ENCODE measurements at places on chromosomes 6 and 20. TPM values are rescaled to one million over a fixed set of nuclear protein-coding genes. Genes with fewer than 3 reads are reported as not detected.

- DNase-seq: no peak
Observed at GRCh38 chr20:15036948-15037347, 699.5 kb upstream of the FLRT3 start.

Gene SAMD10
- 20.2 TPM for total RNA-seq

- DNase-seq: no peak
Observed at GRCh38 chr6:11164717-11165646, 53.5 kb upstream of the ERVFRD-1 start.

GRCh38 chr6:43992783-43993644 is 134.2 kb downstream of the MRPL14 start:
- DNase-seq: no peak

Gene HLA-B
- 7,013 TPM for total RNA-seq

DNA sequence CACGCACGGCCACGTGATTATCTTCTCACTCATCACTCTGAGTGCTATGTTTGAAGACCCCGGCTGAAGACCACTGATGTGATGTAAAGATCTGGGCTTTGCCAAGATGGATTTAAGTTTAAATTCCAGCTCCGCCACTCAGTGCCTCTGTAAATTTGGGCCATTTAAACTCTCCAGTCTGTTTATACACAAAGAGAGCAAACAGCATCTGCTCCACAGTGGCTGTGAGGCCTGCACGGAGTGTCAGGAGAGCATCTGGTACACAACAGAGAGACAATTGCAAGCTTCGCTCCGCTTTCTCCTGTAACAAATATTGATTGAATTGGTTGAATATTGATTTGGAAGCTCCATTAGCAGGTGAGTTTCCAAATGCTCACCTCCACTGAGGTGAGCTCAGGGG is 80.5 kb upstream of the FRMD1 start:
- DNase-seq: no peak

Gene PTCRA
- 1.8 TPM for total RNA-seq

- no peak for DNase-seq
Observed at GRCh38 chr20:34269996-34270627, 28.9 kb downstream of the ASIP start.

- no peak for DNase-seq
Observed at GRCh38 chr20:34315236-34315635, 12.1 kb upstream of the AHCY start.

GRCh38 chr20:24565835-24566351 is 96.5 kb downstream of the SYNDIG1 start:
- no peak for DNase-seq

DNA sequence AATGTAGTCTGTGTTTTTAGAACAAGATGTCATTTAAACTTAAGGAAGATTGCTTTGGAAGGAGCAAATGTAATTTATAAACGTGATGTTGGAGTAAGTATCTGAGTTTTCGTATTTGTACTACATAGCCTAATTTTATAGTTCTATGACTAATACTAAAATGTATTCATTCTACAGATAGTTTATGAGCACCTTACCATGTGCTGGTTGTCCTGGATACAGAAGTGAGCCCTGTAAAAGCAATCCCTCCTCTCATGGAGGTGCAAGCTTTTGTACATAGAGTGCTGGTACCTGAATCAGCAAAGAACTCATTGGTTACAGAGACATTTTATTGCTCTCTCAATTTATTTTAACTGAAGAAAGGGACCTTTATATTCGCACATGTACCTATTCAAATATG is 27.1 kb downstream of the TBPL1 start:
- DNase-seq: no peak

- DNase-seq: no peak
Observed at GRCh38 chr6:558089-558488, 98.8 kb downstream of the HUS1B start.

DNA sequence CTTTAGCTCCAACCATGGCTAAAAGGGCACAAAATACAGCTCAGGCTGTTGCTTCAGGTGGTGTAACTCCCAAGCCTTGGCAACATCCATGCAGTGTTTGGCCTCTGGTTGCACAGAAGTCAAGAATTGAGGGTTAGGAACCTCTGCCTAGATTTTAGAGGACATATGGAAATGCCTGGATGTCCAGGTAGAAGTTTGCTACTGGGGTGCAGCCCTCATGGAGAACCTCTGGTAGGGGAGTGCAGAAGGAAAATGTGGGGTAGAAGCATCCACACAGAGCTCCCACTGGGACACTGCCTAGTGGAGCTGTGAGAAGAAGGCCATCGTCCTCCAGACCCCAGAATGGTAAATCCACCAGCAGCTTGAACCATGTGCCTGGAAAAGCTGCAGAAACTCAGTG is 1453.8 kb upstream of the EYS start:
- no peak for DNase-seq

Gene SPTLC3
- total RNA-seq: 0.42 TPM

Gene LRP11
- total RNA-seq: 1.8 TPM

DNA sequence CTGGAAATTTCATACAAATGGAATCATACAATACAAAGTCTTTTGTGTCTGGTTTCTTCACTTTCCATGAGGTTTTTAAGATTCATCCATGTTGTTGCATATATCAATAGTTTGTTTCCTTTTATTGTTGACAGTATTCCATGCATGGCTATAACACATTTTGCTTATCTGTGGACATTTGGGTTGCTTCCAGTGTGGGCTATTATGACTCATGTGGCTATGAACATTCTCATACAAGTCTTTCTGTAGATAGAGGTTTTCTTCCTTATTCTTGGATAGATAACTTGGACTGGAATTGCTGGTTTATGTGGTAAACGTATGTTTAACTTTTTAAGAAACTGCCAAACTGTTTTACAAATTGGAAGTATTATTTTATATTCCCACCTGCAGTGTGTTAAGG is 30.0 kb upstream of the KIF6 start:
- DNase-seq: no peak

GRCh38 chr6:105994591-105995390 is 91.3 kb upstream of the PRDM1 start:
- peak; percentile 32 for DNase-seq

Gene CCN6
- not detected for total RNA-seq

- no peak for DNase-seq
Observed at GRCh38 chr6:31577579-31577966, 2.2 kb downstream of the TNF start.

DNA sequence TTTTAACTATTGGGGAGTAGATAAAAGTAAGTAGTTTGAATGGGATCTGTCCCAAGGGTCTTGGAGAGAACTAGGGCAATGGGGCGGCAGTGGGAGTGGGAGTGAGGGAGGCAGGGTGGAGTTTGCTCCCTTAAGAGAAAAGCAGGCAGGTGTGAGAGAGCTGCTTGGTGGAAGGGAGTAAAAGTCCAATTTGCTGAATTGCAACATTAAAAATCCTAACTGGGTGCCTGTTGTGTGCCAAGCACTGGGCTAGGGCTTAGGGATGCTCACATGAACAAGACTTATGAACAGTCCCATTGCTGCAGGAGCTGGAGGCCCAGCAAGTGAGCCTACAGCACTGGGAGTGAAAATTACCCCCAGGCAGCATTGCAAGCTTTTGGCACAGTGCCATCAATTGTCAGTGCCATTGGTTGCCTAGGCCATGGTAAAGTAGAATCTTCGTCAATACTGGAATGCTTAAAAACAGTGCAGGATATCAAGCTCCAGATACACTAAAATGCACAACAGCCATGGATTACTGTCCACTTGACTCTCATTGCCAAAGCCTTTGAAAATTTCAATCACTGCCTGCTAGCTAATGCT is 277.7 kb upstream of the JARID2 start:
- no peak for DNase-seq

- peak; percentile 67 for DNase-seq
Observed at GRCh38 chr6:44072959-44073611, 54.2 kb downstream of the MRPL14 start.

Gene RBBP8NL
- total RNA-seq: not detected

GRCh38 chr6:56891754-56892153 is 63.2 kb upstream of the BEND6 start:
- no peak for DNase-seq

Gene HCRTR2
- not detected for total RNA-seq

Gene CEP43
- 24.0 TPM for total RNA-seq

All from T-helper 17 cell (primary cell).